ENCODE measurements at places on chromosomes 3 and 15. TPM values are rescaled to one million over a fixed set of nuclear protein-coding genes. Genes with fewer than 3 reads are reported as not detected.

DNA sequence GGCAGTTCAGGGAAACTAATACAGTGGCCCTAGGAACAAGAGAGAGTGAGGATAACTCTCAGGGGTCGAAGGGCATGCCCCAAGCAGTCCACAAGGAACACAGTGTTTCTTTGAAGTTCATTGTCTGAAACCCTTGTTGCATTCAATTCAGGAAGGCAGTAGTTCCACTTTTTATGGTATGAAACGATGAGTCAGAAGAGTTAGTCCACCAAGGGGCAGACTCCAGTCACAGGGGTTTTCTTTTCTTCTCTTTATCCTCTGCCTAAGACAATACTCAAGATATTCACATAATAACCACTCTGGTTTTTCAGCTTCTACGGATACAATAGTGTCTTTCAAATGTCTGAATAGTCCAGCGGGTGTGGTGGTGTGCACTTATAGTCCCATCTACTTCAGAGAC, 23.7 kb upstream of the TICRR start:
- no peak for DNase-seq
- peaks cover 4% of the 10 kb centered on the region for H3K27me3 ChIP-seq
- H3K4me3 ChIP-seq, result no peak overlapping the region
- H3K36me3 ChIP-seq, result peaks cover 1% of the 10 kb centered on the region
- no peaks in the 10 kb centered on the region for H3K4me1 ChIP-seq

The ITIH1 gene
- total RNA-seq, result not detected

DNA sequence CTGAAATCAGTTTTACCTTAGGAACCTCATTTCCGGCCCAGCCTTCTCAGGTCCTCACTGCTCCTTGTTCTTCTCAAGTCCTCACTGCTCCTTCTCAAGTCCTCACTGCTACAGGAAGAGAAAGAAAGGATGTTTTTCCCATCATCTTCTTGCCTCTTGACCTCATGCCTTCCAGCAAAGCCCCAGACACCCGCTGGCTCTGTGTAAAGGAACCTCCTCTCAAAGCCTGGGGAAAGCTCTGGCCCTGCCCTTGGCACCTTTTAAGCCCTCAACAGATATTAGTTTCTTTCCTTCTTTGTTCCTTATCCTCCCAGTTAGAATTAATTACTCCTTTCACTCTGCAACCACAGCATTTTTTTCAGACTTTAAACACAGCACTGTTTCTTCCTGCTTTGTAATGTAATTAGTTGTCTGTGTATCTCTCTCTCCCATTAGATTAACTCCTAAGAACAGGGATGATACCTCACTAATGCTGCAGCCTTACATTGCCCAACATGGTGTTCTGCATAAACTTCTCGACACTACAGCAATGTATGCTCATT, 4.0 kb upstream of the WDR49 start:
- H3K27me3 ChIP-seq, result peaks cover 3% of the 10 kb centered on the region
- H3K36me3 ChIP-seq, result peaks cover 2% of the 10 kb centered on the region
- no peak for DNase-seq
- H3K27ac ChIP-seq, result no peak overlapping the region
- H3K4me1 ChIP-seq, result peaks cover 3% of the 10 kb centered on the region

The ISG20 gene
- total RNA-seq, result 82.8 TPM

- peaks cover 58% of the 10 kb centered on the region for H3K36me3 ChIP-seq
- H3K27ac ChIP-seq, result peak overlapping the region; percentile 99
- peak overlapping the region; percentile 97 for H3K4me3 ChIP-seq
- DNase-seq, result peak; percentile 79
Observed at GRCh38 chr3:186783731-186784515, 546 bp downstream of the EIF4A2 start.

DNA sequence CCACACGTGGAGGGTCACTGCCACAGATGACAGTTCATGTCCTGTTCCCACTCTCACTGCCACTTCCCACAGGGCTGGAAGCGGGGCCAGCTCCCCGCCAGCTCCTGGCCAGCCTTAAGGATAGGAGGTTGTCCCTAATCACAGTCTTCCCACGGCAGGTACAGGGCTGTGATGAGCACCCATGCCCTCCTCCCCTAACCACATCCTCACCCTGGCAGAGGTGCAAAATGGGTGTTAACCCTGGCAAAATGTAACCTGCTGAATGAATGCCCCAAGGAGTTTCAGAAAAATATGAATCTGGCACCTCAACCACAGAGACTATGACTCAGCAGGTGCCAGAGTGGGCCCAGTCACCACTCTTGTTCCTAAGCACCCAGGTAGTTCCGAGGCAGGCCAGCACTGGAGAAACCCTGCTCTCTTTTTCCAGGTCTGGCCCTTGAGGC, 185.1 kb upstream of the TPM1 start:
- H3K4me1 ChIP-seq, result peaks cover 5% of the 10 kb centered on the region
- H3K27ac ChIP-seq, result no peak overlapping the region

The TGM5 gene
- 0.22 TPM for total RNA-seq

The SLC9C1 gene
- total RNA-seq, result not detected

- H3K4me3 ChIP-seq, result no peak overlapping the region
- peaks cover 4% of the 10 kb centered on the region for H3K27me3 ChIP-seq
- H3K36me3 ChIP-seq, result peaks cover 5% of the 10 kb centered on the region
- no peak overlapping the region for H3K27ac ChIP-seq
- no peak for DNase-seq
- peaks cover 23% of the 10 kb centered on the region for H3K4me1 ChIP-seq
Observed at GRCh38 chr3:72078676-72079368, 293.9 kb upstream of the PROK2 start.

GRCh38 chr3:178714925-178715832, 178.9 kb downstream of the KCNMB2 start:
- no peaks in the 10 kb centered on the region for H3K4me1 ChIP-seq
- no peaks in the 10 kb centered on the region for H3K27me3 ChIP-seq
- no peak for DNase-seq
- H3K4me3 ChIP-seq, result no peak overlapping the region

The GUCA1C gene
- not detected for total RNA-seq

- H3K4me3 ChIP-seq, result no peak overlapping the region
- H3K27ac ChIP-seq, result no peak overlapping the region
- H3K4me1 ChIP-seq, result peaks cover 2% of the 10 kb centered on the region
- no peak for DNase-seq
- no peaks in the 10 kb centered on the region for H3K27me3 ChIP-seq
- no peaks in the 10 kb centered on the region for H3K36me3 ChIP-seq
Observed at GRCh38 chr3:126543457-126544061, 15.2 kb downstream of the C3orf22 start.

The CPOX gene
- total RNA-seq, result 40.5 TPM

GRCh38 chr15:49438962-49439631, 16.1 kb downstream of the FGF7 start:
- DNase-seq, result no peak
- no peaks in the 10 kb centered on the region for H3K36me3 ChIP-seq
- H3K27me3 ChIP-seq, result no peaks in the 10 kb centered on the region
- H3K4me3 ChIP-seq, result no peak overlapping the region
- H3K27ac ChIP-seq, result no peak overlapping the region

DNA sequence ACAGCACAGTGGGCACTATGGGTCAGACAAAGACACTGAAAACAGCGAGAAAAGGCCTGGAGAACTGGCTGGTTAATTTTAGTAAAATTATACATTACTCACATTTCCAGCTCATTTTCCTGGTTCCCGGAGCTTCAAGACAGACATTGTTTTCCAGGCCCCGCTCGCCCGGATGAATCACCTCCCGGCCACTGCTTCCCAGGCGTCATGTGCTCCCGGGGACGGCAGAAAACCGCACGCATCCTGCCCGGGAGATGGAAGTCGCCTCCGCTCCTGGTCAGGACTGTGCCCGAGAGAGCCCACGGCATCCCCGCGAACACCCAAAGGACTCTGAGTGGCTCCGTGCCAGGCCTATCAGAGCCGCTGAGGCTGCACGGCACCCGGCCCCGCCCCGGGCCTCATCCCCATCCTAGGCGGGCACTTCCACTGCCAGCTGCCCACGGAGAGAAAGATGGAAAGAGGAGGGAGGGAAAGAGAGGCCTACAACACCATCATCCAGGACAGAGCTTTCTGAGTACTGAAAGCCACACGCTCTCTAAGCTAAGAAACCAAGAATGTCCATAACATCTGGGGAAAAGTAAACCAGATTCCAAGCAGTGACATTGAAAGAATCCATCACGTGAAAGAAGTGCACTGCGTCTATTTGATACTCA, 75.1 kb downstream of the VGLL4 start:
- H3K4me3 ChIP-seq, result no peak overlapping the region
- peaks cover 16% of the 10 kb centered on the region for H3K36me3 ChIP-seq
- H3K27ac ChIP-seq, result peak overlapping the region; percentile 60
- peaks cover 22% of the 10 kb centered on the region for H3K4me1 ChIP-seq
- DNase-seq, result no peak
- no peaks in the 10 kb centered on the region for H3K27me3 ChIP-seq
